ENCODE measurements at places on chromosomes 13 and 19. TPM values are rescaled to one million over a fixed set of nuclear protein-coding genes. Genes with fewer than 3 reads are reported as not detected.

DNA sequence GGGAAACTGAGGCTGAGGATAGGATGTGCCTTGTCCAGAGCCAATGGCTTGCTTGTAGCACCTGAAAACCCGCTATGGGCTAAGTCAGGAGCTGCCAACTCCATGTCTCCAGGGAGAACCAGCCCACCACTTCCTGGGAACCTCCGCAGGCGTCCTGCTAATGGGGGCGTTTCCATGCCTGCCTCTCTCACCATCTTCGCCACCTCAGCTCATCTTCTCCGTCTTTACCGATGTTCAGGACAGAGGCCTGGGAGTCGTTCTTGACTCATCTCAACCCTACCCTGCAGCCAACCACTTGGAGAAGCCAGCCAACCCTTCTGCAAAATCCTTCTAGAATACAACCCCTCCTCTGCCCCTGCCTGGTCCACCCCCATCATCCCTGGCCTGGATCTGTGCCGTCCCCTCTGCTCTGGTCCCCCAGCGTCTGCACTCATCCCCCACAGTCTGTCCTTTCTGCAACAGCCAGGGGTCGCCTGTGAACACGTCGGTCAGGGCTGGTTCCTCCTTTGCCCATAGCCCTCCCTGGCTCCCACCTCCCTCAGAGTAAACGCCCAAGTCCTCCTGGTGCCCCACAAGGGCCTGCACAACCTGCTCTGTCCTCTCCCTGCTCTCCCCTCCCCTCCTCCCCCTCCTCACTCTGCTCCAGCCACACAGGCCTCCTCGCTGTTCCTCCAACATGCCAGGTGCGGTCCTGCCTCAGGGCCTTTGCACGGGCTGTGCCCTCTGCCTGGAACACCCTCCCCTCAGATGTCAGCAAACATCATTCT is 31.0 kb downstream of the PTPRS start:
- DNase-seq, result no peak

The ALG5 gene
- 17.8 TPM for polyA plus RNA-seq

- peak; percentile 63 for DNase-seq
Observed at GRCh38 chr13:75480671-75481175, 1.2 kb downstream of the TBC1D4 start.

DNA sequence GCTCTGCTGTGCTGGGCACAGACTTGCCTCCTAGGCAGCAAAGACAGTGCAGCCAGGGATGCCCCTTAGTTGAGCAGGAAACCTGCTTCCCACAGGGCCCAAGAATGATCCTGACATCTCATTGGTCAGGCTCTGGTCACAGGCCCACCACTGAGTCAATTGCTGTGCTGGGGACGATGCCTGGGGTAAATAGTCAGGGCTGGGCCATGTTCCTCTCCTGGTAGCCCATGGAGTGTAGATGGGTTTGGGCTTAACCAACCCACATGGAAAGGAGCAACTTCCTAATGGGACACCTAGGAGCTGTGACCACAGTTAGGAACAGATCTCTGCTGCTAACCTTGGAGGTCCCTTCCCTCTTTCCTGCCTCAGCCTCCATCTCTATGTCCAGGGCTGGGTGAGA is 212.5 kb upstream of the ZNF536 start:
- no peak for DNase-seq

GRCh38 chr13:105643966-105644365 is 891.5 kb downstream of the EFNB2 start:
- no peak for DNase-seq

GRCh38 chr13:93709506-93710244 is 483.1 kb downstream of the GPC6 start:
- no peak for DNase-seq

- peak; percentile 96 for DNase-seq
Observed at GRCh38 chr19:21568816-21569493, 63.6 kb downstream of the ZNF429 start.

- no peak for DNase-seq
Observed at GRCh38 chr19:1483131-1483978, 4.3 kb upstream of the C19orf25 start.

The DMKN gene
- polyA plus RNA-seq, result 4.2 TPM
